Forelimb muscle (tissue), 1 donor: ENCODE measurements at places on chromosomes 16 and 17.

GRCh38 chr17:82100502-82101298 lies 2.7 kb upstream of the FASN start:
- DNase-seq: no peak

DNA sequence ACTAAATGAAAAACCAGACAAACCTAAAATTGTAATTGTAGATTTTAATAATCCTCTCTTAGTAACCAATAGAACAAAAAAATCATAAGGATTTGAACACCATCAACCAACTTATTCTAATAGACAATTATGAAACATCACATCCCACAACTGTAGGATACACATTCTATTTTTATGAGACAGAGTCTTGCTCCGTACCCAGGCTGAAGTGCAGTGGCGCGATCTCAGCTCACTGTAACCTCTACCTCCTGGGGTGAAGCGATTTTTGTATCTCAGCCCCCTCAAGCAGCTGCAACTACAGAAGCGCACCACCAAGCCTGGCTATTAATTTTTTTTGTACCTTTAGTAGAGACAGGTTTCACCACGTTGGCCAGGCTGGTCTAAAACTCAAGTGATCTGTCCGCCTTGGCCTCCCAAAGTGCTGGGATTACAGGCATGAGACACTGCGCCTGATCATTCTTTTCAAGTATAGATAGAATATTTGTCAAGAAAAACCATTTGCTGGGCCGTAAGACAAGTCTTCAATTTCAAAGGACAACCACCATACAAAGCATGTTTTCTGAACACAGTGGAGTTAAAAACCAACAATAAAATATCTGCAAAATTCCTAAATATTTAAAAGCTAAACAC lies 49.8 kb downstream of the CREBBP start:
- DNase-seq: no peak

- DNase-seq: no peak
Measured at GRCh38 chr17:50118076-50118827, 11.7 kb downstream of the SAMD14 start.

DNA sequence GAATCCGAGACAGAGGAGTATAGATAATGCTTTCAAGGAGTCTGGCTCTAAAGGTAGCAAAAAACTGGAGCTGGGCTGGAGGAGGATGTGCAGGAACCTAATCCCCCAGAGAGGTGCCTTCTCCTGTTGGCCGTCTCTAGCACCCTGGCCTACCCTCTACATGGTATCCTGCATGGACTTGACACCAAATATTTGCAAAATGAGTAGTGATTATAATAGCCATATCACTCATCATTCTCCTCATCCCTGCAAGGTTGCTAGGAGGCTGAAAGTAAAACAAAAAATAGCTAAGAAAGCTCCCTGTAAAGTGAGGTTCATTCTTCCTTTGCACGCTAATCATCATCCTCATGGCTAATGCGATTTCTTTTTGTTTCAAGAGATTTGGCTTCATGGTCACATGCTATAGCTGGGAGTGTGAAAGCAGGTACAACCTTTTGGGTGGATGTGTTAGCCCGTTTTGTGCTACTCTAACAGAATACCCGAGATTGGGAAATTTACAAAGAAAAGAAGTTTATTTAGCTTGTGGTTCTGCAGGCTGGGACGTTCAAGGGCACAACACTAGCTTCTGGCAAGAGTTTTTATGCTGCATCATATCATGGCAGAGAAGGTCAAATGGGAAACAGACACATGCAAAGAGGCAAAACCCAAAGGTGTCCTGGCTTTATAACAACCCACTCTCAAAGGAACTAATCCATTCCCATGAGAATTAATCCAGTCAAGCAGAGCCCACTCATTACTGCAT lies 27.1 kb upstream of the CIITA start:
- DNase-seq: no peak

GRCh38 chr17:49266233-49266632 lies 35.6 kb upstream of the PHOSPHO1 start:
- DNase-seq: no peak

- DNase-seq: no peak
Measured at GRCh38 chr17:71331754-71332325, 789.0 kb upstream of the SOX9 start.

- DNase-seq: no peak
Measured at GRCh38 chr17:17648762-17649161, 32.5 kb upstream of the RAI1 start.

DNA sequence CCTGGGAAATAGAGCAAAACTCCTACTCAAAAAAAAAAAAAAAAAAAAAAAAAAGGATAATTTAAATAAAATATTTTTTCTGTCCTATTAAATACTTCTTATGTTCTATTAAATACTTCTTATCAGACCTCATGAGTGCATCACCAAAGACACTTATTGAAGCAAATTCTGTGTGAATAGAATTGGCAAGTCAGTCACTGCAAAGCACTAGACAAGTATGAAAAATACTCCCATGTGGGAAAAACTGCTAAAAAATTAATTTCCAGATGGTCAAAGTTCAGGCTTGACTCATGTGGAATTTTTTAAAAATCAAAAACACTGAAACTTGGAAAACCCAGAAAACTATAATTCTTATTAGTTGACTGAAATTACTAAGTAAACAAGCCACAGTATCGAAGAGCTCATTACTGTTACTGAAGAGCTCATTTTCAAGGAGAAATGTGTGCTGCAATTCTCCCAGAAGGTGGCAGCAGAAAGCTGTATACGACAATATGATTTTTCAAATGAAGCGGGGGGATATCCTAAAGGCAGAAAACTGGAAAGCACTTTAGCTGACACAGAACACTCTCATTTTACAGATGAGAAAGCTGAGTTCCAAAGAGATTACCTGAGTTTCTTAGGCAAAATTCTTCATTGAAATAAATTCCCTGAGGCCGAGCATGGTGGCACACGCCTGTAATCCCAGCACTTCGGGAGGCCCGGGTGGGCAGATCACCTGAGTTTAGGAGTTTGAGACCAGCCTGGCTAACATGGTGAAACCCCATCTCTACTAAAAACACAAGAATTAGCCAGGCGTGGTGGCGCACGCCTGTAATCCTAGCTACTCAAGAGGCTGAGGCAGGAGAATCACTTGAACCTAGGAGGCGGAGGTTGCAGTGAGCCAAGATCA lies 15.9 kb upstream of the FBXO47 start:
- peak; percentile 69 for DNase-seq

- no peak for DNase-seq
Measured at GRCh38 chr16:64253525-64253924, 868.3 kb downstream of the CDH11 start.

- no peak for DNase-seq
Measured at GRCh38 chr17:69086641-69087040, 25.9 kb upstream of the ABCA9 start.

- DNase-seq: no peak
Measured at GRCh38 chr17:59764292-59764741, 56.9 kb downstream of the VMP1 start.

DNA sequence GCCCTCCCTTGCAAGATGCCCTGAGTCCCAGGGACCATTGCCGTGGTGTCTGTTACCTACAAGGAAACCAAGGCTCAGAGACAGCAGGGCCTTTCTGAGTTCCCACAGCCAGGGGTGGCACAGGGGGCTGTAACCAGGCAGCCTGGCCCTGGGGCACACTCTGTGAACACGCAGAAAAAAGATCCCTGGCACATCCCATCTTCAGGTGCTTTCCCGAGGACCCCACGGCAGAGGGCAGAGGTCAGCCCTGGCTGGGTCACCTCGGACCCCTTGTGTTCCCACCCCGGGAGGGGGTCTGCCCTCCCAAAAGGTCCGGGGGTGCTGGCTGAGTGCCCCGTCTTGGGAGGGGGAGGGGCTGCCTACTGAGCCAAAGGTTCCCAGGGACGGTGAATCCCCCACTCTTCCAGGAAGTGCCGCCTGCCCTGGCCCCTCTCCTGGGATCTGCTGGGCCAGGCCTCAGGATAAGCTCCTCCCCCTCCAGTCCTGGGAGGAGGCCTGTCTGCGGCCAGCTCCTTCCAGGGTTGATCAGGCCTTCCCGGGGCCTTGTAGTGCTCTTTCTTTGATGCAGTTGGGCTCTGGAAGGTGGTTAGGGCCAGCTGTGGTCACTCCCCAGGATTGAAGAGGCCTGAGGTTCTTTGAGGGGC lies 8.1 kb downstream of the GLIS2 start:
- no peak for DNase-seq

DNA sequence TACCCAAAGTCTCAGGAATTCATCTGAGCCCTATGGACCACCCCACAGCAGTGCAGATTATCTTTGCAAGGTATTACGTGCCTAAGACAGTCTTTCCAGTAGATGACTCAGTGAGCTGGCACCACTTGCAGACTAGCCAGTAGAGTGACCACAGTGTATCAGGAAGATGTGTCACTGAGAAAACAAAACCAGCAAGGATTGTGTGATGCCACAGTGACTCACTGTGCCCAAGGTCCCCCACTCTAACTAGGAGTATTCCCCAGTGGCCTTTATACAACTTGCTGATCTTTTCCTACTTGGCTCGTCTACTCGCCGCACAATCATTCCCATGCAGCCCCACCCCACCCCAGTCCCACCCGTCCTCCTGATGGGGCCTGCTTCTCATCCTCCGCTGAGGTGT lies 26.8 kb upstream of the PRKCA start:
- no peak for DNase-seq

- DNase-seq: no peak
Measured at GRCh38 chr17:29042679-29043538, at the start of gene PIPOX. PIPOX (plus strand) TSS chr17:29043141; CDS start chr17:29043226, 85 bp downstream.

DNA sequence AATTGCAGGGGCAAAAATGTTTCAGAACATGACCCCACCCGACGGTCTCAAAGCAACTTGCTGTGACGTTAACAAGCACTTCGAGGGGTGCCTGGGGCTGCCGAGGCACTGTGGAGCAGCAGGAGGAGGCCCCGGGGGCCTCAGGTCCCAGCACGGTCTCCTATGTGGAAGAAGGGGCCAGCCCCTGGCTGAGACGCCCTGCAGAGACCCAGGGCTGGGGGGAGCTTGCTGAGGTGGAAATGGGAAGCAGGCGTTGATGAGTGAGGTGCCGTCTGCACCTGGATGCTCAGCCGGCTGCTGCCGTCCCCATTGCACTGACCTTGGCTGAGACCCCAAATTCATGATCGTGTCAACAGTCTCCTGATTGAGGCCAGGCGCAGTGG lies 46.5 kb downstream of the NT5M start:
- no peak for DNase-seq

DNA sequence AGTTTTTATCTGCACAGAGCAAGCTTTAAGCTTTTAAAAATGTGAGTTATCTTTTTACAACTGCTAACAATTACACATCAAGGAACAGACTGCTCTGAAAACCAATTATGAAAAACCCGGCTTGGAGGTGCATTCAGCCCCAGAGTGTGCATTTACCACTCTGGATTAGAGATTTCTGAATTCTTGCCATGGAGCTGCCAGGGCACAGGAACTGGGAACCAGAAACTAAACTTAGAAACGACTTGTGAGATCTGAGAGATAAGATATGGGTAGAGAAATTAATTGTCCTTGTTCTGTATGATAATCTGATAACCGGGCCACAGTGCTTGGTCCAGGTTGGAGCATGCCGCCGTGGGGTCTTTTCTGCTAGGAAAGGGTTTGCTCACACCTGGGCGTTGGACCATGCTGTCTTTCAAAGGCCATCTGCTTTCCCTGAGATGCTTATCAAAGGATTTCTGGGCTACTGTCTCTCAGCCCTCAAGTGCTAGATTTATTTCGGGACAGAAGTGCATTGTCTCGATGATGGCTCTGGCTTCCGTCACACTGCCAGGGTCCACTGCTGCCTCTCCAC lies 210.0 kb downstream of the MAF start:
- no peak for DNase-seq

GRCh38 chr17:41340494-41340893 lies 10.1 kb downstream of the KRT33A start:
- no peak for DNase-seq

- DNase-seq: no peak
Measured at GRCh38 chr17:80356231-80356856, 58.6 kb upstream of the ENDOV start.

GRCh38 chr16:13940397-13940933 lies 20.5 kb downstream of the ERCC4 start:
- DNase-seq: no peak

GRCh38 chr16:67720236-67720635 lies 1.1 kb upstream of the GFOD2 start:
- no peak for DNase-seq

- DNase-seq: no peak
Measured at GRCh38 chr17:47869114-47869513, 18.2 kb upstream of the SP6 start.

DNA sequence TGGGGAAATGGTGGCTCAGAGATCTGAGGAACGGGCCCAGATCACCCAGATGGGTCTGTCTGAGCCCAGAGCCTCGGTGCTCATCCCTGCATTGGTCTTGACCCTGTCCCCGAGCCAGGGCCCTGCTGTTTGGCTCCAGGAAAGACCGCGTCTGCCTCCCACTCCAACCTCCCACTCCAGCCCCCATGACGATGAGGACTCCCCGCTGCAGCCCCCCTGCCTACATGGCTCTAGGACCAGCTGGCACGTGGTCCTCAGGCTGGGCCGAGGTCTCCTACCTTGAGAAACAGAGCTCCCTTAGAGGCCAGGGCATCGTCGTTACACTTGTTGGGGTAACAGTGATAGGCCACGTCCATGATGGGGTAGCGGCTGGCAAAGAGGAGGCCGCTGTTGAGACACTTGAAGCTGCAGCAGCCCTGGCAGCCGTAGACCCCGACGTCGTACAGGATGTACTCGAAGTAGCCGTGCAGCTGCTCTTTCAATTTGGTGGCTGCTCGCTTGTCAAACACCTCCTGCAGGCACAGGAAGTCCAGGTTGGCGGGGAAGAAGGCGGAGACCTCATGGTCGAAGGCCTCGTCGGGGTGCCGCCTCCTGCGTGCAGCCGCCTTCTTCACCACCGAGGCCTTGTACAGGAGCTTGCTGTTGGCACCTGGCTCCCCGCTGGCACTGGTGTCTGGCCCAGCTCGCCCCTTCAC lies 59.9 kb downstream of the PRMT7 start:
- no peak for DNase-seq

- no peak for DNase-seq
Measured at GRCh38 chr17:74520016-74520434, 11.2 kb downstream of the CD300LB start.

GRCh38 chr17:55340176-55340575 lies 75.4 kb downstream of the HLF start:
- DNase-seq: no peak

DNA sequence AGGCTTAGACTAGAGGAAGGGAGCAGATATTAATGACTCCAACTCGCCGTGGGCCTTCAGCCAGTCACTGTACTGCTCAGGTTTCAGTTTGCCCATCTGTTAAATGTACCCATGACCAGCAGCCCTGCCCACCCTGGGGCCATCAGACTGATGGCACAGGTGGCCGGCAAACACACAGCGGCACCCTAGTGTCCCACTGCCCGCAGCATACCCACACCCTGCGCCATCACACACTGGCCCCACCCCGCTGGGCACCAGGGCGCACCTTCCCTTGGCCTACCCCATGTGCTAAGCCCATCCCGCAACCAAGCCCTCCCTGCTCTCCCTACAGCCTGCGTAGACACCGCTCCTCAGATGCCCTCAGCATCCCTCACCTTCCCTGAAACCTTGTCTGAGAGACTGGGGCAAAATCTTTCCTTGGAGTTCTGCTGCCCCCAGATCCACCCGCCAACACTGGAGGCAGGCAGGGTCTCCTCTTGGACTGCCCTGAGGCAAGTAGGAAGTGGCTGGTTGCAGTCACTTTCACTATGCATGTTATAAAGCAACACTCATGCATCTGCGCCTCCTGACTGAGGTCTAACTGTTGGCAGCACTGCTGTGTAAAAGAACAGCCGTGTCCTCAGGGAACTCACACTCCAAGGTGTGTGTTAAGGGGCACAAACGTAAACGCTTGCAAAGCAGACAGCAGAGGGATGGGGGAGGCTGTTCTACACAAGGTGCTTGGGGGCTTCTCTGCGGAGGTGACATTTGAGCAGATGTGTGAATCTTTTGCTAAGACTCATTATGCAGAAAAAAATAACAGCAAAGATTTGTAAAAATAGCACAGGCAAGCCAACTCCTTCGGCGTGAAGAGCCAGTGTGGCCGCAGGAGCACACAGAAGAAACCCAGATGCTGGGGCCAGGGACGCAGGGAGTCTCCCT lies 6.7 kb upstream of the BCAR1 start:
- DNase-seq: no peak
